Nucleus accumbens (tissue), 56 donors: ENCODE measurements at places on chromosomes 13 and 19.

- peak; percentile 47 for DNase-seq
Observed at GRCh38 chr19:47240996-47241918, 10.3 kb upstream of the BBC3 start.

- DNase-seq = no peak
Observed at GRCh38 chr13:89982407-89983095, 1364.9 kb upstream of the MIR17HG start.

DNA sequence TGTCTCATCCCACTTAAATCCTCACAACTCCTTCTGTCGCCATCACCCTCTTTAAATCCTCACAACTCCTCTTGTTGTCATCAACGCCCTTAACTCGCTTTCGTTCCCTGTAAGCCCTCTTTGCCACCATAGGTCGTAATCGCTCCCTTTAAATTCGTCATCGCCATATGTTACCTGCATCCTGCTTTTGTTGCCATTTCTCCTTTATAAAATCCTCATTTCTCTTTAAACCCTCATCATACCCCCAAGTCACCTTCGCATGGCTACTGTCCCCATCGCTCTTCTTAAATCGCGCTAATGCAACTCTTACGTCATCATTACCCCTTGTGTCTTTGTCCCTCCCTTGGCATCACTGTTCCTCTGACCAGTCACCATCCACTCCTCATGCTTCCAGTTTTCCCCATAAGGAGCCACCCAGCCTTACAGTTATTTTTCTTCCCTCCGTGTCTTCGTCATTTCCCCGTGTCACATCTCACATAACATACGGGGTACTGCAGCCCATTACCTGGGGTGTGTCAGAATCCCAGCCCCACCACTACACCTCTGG, 539 bp downstream of the PLD3 start:
- no peak for DNase-seq

DNA sequence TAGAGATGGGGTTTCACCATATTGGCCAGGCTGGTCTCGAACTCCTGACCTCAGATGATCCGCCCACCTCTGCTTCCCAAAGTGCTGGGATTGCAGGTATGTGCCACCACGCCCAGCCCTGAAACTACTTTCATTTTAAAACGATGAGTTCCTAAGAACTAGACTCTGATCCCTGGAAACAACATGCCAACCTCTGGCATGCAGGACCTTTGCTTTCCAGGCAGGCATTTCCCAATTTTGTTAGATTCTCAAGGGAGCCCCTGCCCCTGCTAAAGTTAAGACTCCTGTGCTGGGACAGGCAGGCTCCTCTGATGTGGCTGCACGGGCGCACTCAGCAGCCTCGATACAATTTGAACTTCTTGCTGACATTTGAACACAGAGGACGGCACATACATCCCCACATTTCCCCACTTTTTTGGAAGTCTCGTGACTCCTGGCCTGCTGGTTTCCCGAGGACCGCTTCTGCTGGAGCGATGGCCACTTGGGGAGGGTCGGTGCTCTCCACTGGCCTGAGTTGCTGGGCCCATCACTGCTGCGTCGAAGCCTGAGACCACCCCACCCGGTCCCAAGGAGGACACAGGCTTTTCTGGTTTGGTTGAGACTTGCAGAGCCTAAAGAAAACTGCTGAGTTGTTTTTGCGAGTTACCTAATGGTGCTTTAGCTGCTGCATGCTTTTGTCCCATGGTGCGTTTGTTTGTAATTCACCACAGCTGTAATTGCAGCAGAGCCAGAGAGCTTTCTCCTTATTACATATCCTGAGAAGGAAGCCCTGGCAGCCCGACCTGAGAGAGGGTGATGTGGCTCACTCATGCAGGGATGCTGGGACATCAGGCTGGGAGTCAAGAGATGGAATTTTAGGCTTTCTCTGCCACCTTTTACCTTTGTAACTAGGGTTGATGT, 8.2 kb downstream of the ATP11A start:
- DNase-seq = no peak

- no peak for DNase-seq
Observed at GRCh38 chr19:30074741-30075715, 133.0 kb downstream of the URI1 start.

GRCh38 chr13:80577285-80577684, 236.4 kb upstream of the SPRY2 start:
- no peak for DNase-seq

DNA sequence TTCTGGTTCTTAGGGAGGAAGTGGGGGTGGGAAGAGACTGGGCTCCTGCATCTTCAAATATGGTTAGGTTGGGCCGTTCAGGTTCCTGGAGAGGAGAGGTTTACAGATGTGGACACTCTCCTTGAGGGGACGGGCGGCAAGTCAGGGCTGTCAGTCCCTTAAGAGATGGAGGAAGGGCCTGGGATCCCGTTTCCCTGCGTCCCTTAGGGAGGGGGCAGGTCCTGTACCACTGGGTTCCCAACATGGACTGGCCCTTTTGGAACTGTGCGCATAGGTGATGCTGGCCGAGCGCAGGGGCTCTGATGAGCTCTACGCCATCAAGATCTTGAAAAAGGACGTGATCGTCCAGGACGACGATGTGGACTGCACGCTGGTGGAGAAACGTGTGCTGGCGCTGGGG, 10.9 kb upstream of the CACNG7 start:
- DNase-seq = no peak

- no peak for DNase-seq
Observed at GRCh38 chr13:110574161-110574560, 12.6 kb upstream of the RAB20 start.

- DNase-seq = no peak
Observed at GRCh38 chr13:106492588-106493475, 42.6 kb downstream of the EFNB2 start.

- DNase-seq = no peak
Observed at GRCh38 chr13:47457626-47458025, 543.4 kb downstream of the SUCLA2 start.

GRCh38 chr13:102905905-102906771, 60.3 kb downstream of the ERCC5 start:
- no peak for DNase-seq
